ENCODE measurements at places on chromosomes 5 and 9.

- DNase-seq: no peak
Measured at GRCh38 chr9:125332527-125332926, 70.9 kb downstream of the GAPVD1 start.

- DNase-seq: no peak
Measured at GRCh38 chr5:176921714-176922113, 22.6 kb upstream of the HK3 start.

DNA sequence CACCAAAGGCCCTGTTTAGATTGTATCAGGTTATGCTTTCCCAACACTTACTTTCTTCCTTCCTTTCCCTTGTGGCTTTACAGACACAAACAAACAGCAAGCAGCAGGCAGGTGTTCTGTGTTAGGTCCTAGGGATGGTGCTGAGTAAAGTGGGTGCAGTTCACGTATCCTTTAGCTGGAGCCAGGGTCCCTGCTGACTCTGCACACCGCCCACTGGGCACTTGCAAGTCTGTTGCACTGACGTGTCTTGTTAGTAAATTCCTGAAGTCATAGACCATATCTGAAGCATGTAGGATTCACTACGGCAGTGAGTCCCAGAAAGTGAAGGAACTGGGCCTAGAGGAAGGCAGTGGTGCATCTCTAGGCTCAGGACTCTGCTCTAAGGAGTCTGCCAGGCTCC lies 96.5 kb downstream of the DAPK1 start:
- DNase-seq: no peak

DNA sequence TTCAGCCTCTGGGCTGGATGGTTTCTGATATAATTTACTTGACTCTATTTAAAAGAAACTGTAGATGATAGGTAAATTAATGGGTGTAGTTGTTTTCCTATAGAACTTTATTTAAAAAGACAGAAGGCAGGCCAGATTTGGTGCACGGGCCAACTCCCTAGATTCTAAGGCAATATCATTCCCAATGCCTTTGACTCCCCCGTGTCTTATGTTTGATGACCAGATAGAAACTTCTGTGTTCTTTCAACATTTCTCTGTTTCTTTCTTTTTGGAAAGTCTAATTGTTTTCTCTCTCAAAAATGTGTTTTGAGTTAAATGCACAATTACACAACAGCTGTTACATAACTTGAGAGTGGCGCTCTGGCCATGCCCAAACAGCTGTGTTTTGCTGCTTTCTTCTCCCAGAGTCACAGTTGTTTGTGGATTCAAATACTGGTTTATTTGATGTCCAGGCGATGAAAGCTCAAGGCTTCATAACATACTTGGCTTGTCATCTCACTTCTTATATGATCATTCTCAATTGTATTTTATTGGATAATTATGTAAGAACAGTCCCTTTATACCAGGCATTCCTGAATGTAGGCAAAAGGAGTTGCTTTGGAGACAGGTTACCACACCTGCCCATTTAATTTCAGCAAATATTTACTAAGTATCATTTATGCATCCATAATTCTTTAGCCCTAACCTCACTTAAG lies 1.7 kb upstream of the ALDH1A1 start:
- no peak for DNase-seq

- no peak for DNase-seq
Measured at GRCh38 chr5:56564541-56565282, 250.6 kb upstream of the MAP3K1 start.

GRCh38 chr9:14654932-14655331 lies 38.3 kb downstream of the ZDHHC21 start:
- peak; percentile 3 for DNase-seq

DNA sequence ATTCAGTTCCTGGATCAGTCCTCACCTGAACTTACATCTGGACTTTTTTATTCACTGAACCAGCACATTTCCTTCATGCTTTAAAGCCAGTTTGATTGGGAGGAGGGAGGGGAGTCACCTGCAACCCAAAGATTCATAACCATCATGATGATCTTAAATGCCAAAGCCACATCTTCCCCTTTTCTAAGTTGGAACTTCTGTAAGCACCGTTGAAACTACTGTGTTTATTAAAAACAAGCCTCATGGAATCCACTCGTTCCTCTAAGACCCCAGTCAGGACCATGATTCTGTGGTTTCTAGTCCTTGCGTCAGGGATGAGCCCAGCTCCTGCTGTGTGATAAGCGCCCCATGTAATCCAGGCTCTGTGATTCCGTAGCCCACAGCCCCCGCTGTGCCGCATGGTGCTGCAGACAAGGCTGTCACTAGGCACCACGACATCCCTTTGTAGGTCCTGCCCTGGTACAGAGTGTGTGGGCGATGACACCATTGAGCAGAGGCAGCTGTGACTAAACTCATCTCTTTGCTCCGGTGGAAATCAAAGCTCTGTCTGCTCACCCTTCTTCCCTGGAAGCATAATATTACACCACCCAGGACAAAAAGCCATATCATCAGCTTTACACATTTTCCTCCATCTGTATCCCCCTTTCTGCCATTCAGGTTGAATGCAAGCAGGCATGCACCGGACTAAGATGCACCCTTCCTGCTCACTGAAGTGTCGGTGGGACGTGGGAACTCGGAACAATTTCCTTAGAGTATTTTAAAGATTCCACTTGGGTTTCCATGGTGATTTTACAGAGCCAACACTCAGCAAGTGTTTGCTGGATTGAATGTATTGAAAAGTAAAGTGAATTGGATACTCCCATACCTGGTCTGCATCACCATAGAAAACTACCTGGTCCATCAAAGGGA lies 132.0 kb upstream of the FSTL4 start:
- no peak for DNase-seq

DNA sequence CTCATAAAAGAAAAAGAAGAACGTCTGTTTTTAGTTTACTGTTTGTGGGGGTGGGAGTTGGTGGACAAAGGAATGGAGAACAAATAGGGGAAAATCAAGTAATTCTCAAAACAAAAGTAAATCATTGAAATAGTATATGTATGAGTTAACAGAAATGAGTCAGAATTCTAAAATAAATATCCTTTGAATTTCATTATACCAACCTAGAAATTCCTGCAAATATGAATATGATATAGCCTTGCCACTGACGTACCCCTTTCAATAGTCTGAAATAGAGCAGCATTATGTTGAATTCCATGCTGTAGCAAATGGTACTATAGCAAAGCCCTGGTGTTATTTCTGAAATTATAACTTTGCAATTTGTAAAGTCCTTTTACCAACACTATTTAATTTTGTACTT lies 29.6 kb upstream of the DTWD2 start:
- no peak for DNase-seq

- peak; percentile 70 for DNase-seq
Measured at GRCh38 chr5:94969174-94969573, 315.7 kb downstream of the MCTP1 start.

DNA sequence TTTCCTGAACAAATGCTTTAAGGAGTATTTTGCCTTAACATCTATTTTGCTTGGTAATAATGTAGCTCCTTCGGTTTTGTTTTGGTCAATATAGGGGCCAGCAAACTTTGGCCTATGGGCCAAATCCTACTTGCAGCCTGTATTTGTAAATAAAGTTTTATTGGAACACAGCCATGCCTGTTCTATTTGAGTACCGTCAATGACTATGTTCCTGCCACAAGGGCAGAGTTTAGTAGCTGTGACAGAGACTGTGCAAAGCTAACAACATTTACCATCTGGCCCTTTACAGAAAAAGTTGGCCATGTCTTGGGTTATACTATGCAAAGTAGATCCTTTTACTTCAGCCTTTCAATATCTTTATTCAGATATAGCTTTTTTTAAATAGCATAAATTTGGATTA lies 113.4 kb downstream of the NR3C1 start:
- DNase-seq: no peak

DNA sequence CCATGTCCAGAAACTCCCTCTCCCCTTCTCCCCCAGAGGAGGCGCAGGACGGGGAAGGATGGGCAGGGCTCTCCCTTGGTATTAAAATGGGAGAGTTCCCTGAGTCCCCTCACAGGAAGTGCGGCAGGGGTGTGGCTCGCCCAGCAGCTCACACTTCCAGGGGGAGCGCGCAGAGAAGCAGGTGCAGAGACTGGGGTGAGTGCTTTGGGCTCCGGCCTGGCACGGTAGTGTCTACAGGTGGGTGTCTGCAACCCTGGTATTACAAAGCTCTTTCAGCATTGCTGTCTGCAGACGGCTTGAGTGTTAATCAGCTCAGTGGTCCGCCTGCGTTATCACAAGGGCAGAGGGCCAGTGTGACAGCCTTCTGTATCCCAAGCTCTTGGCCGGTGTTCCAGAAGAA lies 114.9 kb upstream of the FBXL7 start:
- no peak for DNase-seq

GRCh38 chr5:115342590-115343377 lies 46.3 kb upstream of the CCDC112 start:
- DNase-seq: no peak

- DNase-seq: no peak
Measured at GRCh38 chr9:126678989-126679388, 65.3 kb downstream of the LMX1B start.

DNA sequence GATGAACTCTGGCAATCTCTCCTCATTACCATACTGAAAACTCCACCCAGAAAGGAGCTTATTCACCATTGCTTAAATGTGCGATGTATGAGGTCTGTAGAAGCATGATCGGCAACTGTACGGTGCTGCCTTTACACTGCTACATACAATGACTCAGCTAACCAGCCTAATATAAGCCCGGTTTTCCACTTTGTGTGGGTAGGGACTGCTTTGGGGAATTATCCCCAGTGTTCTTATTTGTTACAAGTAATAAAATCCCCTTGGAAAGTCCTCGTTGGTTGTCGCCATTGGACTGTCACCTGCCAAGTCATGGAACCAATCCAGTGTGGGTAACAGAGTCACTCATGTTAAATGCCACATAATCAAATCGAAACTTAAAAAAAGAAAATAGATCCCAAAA lies 23.5 kb upstream of the TENT2 start:
- DNase-seq: no peak

- no peak for DNase-seq
Measured at GRCh38 chr9:123710299-123710698, 219.6 kb downstream of the DENND1A start.

GRCh38 chr5:132595624-132596023 lies 38.8 kb downstream of the RAD50 start:
- DNase-seq: no peak

GRCh38 chr9:113901221-113901688 lies 25.1 kb downstream of the ZNF618 start:
- no peak for DNase-seq

DNA sequence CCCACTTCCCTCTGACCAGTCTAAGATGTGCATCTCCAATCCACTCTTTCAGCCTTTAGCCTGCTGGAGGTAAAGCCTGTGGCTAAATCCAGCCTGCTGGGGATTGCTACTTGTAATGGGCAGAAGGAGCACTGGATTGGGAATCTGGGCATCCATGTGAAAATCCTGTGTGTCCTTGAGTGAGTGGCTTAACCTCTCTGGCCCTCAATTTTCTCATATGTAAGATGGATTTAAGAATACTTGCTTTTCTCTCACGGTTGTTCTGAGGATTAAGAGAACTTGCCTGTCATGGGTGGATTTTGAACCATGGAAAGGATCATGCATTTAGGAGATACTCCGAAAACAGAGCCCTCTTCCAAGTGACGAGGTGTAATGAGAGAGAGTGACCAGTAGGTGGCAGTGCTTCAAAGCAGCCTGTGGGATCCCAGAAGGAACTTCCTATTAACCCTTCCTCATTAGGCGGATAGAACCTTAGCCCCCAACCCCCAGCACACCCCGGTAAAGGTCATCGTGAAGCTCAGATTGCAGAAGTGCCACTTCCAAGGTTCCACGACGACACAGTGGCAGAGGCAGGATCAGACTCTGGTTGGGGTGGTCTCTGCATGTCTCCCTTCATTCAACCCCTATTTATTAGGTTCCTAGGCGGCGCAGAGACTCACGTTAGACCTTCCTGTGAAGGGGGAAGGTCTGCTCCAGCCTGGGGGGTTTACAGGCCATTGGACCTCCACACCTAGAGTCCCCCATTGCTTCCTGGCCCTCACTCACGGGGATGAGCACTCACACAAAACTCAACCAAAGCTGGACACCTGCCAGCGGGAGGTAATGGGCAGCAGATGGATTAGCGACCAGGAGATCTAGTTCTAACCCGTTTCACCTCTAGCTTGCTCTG lies 68.7 kb upstream of the ZNF618 start:
- DNase-seq: peak; percentile 43

GRCh38 chr5:88662846-88663245 lies 220.1 kb downstream of the MEF2C start:
- DNase-seq: no peak

DNA sequence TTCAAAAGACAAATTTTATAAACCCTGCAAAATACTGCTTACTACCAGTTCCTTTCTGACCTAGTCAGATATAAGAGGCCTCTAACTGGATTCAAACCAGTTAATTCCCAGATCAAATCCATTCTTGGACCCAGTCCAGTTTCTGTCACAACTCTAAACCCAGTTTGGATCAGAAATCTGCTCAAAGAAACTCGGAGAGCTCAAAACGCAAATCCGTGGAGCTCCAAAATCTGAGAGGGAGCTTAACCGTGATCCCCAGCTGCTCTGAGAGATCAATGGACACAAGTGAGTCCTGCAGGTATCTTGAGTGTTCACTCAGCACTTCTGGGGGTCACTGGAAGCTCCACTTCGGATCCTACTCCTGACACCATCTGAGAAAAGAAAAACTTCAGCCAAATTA lies 348.1 kb upstream of the PTGER4 start:
- no peak for DNase-seq

DNA sequence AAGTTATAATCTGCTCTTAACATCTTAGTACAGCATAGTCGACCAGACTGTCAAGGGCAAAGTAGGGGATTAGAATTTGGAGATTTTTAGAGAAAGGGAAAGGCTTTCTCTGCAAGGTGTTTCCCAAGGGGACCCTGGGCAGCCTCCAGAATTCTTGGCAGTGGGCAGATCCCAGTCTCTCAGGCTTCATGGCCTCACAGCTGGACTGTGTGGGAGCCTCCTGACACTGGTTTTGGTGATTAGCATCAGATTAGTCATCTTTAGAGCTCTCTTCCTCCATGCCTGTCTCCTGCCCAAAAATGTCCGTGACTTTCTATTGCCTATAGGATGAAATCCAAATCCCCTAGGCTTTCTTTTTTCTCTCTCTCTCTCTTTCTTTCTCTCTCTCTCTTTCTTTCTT lies 370.7 kb downstream of the ZSWIM6 start:
- DNase-seq: no peak

- DNase-seq: no peak
Measured at GRCh38 chr9:116002624-116003023, 151.0 kb upstream of the PAPPA start.

GRCh38 chr9:16625161-16625631 lies 245.3 kb downstream of the BNC2 start:
- no peak for DNase-seq

DNA sequence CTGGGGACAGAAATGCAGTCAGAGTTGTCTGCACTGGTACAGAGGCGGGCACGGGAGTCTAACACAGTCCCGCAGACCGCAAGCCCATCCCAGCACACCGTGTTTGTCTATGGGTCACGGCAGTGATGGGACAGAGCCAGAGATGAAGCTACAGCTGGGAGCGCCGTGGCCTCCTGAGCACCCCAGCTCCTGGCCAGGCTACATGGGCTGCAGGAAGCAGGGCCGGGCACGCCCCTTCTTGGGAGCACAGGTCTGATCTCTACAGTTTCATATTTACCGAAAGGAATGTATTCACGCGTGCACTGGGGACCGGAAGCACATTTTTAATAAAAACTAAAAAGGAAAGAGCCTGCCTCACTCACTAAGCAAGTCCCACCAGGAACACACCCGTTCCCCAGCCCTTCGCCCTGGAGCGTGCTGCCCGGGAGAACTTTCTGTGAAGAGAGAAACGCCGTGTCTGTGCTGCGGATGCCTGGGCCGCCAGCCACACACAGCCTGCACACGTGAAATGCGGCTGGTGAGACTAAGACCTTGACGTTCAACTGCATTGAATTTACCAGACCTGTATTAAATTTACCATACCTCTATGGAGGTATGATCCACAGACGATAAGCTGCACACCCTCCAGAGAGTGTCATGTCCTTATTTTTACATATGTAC lies 81.1 kb downstream of the VAV2 start:
- no peak for DNase-seq

All from SW480 (cell line).